ENCODE measurements at places on chromosomes 6 and 20.

GRCh38 chr20:17225851-17226409, 910 bp upstream of the PCSK2 start:
- DNase-seq, result no peak

GRCh38 chr6:35048631-35049083, 92.5 kb downstream of the TCP11 start:
- DNase-seq, result no peak

DNA sequence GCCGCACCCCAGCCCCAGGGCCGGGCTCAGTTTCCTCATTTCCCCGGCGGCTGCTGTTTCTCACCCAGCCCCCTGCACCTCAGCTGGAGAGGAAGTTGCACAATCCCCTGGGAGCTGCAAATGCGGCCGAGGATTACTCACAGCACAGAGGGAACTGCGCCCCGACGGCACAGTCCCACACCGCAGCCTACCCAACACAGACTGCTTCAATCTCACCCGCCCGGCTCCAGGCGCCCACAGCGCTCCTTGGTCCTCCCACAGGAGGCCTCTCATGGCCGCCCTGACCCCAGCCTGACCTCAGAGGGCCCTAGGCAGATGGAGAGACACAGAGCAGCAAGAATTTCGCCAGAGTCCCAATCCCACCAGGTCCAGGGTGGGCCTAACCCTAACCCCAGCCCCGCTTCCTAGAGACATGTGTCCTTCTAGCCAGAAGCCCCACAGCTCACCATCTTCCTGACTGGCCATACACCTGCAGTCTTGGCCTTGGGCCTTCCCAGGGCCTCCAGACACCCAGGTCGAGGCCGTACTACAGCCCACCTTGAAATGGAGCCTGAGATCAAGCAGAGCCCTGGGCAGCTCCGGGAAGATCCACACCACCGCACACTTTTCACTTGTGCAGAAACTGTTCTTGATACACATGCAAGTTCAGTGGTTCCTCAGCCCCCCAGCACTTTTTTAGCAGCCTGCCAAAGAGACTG, 11.7 kb downstream of the TFEB start:
- DNase-seq, result no peak

DNA sequence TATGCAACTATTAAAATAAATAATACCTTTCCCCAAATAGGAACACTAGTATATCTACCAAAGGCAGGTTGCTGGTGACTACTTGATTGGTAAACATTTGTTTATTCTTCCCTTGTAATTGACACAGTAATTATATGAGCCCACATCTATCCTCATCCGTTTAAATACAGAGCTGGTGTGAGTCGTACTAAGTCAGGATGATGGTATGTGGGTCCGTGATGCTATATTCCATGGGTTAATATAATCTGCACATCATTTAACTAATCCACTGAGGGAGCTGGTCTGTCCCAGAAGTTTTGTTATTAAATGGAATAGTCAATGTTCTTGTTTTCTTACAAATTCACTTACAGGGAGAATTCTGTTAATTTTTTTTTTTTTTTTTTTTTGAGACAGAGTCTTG, 164.0 kb upstream of the AGPAT4 start:
- DNase-seq, result no peak

DNA sequence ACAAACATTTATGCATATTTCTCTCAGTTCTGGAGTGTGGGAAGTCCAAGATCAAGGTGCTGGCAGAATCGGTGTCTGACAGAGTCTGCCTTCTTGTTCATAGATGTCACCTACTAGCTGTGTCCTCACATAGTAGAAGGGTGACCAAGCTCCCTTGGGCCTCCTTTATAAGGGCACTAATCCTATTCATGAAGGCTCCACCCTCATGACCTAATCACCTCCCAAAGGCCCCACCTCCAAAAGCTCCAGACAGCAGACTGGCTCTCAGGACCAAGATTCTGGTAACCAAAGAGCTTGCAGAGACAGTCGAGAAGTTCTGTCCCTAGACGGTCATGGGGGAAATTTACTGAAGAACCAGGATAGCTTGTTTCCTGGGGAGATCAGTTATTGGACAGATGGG, 139.1 kb downstream of the COL9A1 start:
- DNase-seq, result no peak

DNA sequence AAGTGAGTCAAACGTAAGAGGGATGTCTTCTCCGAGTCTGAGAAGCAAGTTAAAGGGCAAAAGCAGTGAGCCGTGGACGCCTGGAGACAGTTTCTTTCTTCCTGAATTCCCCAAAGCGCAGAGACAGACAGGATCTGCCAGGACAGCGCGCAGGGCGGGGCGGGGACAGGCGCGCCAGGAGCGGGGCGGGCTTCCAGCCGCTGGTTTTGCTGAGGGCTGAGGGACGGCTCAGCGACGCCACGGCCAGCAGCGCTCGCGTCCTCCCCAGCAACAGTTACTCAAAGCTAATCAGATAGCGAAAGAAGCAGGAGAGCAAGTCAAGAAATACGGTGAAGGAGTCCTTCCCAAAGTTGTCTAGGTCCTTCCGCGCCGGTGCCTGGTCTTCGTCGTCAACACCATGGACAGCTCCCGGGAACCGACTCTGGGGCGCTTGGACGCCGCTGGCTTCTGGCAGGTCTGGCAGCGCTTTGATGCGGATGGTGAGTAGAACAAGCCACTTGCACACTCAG, at the start of gene SCGN:
SCGN (plus strand) TSS at position 209 of the 509 bp plus-strand sequence; CDS start at position 398, 189 bp downstream.
- peak; percentile 40 for DNase-seq

DNA sequence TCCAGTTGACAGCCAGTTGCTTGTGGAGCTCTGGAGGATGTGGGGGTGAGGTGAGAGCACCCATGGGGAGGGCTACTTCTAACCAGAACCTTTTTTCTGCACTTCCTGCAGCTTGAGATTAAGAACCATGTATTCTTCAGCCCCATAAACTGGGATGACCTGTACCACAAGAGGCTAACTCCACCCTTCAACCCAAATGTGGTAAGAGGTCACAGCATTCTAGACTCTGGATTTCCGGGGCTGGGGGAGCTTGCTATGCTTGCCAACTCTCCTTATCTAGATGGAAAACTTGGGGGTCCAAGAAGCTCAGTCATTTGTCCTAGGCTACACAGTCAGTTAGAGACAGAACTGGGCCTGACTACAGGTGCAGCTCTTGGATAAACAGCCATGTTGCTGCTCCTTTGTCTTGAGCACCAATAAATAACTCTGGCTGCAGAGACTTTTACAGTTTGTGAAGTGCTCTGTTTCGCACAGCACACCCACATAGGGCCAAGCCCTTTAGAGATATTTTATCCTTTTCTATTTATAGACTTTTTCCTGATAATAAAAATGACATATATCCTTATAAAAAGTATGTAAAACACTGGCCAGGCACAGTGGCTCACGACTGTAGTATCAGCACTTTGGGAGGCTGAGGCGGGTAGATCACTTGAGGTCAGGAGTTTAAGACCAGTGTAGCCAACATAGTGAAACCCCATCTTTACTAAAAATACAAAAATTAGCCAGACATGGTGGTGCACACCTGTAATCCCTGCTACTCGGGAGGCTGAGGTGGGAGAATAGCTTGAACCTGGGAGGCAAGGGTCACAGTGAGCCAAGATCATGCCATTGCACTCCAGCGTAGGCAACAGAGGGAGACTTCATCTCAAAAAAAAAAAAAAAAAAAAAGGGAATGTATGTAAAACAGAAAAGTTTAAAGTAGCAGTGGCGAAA, 10.6 kb upstream of the IFT52 start:
- no peak for DNase-seq

DNA sequence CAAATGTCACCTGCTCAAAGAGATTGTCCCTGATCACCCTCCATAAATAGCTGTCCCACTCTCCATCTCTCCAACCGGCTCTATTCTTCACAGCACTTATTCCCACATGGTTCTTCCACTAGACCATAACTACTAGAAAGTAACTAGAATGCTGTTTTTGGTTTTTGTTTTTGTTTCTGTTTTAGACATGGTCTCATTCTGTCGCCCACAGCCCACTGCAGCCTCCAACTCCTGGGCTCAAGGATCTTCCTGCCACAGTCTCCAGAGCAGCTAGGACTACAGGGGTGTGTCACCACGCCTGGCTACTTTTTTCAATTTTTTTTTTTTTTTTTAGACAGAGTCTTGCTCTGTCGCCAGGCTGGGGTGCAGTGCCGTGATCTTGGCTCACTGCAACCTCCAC, 12.2 kb downstream of the MMP24 start:
- DNase-seq, result no peak

DNA sequence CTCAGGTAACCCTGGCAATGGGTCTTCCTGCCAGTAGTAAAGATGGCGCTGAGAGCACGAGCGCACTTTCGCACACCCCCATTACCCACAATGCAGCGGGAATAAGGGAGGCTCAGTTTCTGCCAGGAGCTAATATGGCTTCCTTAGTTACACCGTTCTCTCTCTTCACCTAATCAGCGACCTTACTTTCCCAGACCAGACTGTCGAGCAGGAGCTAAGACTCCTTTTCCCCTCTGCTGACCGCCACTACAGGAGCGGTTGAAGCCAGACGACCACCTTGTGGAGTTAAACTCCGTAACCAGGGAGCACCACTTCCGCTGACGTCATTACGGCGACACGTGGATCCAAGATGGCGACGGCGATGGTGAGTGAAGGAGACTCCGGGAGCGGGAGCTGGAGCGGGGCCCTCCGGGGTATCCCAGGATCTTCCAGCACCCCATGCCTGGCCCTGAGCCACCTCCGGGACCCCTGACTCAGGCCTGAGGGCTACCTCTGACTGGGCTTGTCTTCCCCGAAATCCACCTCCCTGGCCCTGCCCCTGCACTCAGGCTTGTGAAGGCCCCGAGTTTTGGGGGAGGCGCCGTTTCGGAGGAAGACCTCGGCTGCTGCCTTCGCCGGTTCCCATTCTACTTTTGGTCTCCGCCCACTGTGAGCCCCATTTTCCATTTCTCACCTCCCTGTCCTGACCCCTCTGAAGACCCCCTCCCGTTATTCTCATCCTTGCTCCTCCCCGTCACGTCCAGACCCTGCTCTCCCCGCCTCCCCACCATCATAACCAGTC, at the start of gene TM9SF4:
TM9SF4 (plus strand) TSS at position 323 of the 781 bp plus-strand sequence; CDS start at position 350, 27 bp downstream.
- DNase-seq, result peak; percentile 92
